NCI-H774 (cell line): ENCODE measurements at places on chromosomes 7 and 10.
A peak's percentile ranks its signal among the peaks of the same experiment; 100 is the strongest.

- no peak for DNase-seq
These were observed 67.0 kb downstream of the DNAJB6 start for GRCh38 chr7:157403646-157404401.

DNA sequence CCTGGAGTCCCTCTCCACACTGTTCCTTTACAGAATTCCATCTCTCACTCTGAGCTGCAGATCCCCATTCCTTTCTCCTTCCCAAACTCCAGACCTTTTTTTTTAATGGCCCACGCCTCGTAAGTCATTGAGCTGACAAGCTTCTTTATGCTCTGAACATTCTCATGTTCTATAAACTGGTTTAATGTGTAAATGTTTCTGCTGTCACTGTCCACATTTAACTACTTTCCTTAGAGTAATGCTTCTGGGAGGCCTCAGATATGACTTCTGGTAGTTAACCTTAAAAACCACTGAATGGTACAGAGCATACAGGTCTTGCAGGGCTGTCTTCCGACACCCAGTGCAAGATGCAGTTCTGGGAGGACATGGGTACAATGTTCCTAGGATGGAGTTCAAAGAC lies 71.1 kb upstream of the CAMK2B start:
- DNase-seq = no peak

DNA sequence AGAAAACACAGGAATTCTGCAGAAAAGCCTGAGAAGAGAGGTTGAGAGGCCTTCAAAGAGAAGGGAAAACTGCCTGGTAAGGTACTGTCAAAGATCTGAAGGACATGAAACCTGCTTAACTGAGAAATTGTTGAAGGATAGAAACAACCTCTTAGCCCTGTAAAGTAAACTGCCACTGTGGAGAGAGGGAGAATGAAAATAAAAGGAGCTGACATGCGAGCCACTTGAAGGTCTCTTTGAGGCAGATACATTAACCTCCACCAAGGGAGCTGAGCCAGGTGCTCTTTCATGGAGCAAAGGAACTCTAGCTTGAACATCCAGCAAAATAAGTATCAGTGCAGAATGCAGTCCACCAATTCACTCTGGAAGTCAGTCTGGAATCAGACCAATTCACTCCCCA lies 108.8 kb upstream of the FEZF1 start:
- DNase-seq = no peak

GRCh38 chr10:24950439-24950838 lies 2.0 kb downstream of the PRTFDC1 start:
- DNase-seq = no peak

DNA sequence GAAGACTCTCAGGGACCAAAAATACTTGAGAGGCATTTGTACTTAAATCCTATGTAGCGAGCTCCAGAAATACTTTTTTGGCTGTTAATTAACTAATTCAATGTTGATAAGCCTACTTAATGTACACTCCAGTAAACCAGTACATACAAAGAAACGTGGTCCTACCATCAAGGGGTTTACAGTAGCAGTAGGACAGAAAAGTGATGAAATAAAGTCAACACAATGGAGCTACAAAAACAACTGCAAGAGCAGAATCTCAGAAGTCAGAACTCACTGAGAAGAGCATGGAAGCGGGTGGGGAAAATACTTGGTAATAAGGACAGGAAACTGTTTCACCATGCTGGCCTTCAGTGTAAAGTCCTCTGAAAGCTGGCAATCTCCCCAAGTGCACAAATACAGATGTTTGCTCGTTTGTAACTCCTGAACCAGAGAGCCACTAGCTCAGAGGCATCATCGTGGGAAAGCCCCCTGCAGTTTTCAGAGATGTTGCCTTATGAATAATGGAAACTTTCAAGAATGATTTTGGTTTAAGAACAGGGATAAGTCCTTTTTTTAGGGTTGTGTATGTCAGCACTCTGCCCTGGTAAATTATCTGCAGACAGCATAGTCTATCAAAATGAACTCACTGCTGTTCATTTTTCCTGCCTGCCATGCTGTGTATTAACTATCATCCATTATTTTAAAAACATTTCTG lies 233.2 kb downstream of the SORCS1 start:
- no peak for DNase-seq

GRCh38 chr7:99625321-99625720 lies 8.6 kb downstream of the ZSCAN25 start:
- no peak for DNase-seq

DNA sequence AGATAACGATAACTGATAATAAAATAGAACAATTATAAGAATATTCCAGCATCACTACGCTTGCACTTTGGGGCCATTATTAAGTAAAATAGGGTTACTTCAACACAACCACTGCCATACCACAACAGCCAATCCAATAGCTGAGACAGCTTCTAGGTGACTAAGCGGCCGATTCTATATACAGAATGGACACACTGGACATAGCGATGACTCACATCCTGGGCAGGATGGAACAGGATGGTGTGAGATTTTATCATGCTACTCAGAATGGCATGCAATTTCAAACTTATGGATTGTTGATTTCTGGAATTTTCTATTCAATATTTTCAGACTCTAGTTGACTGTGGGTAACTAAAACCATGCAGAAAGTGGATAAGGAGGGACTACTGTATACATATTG lies 920.9 kb downstream of the LRMDA start:
- no peak for DNase-seq

DNA sequence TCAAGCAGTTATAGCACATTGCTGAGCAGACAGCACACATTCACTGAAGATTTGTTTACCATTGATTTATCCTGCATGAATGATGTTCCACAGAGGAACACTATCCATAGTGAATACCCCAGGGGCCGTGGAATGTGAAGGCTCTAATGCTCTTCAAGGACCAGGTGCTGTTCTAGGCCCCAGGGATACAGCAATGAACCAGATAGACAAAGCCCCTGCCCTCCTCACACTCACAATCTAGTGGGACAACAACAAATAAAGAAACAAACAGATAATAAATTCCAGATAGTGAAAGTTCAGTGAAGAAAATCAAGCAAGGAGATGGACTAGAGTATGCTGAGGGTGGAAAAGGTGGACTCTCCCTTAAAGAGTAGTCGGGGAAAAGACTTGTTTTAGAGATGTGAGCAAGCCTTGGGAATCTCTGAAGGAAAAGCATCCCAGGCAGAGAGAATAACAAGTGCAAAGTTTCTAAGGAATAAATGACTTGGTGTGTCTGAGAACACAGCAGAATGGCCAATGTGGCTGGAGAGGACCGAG lies 117.7 kb downstream of the CCDC71L start:
- DNase-seq = no peak

- DNase-seq = peak; percentile 21
These were observed 36.7 kb upstream of the BTBD16 start for GRCh38 chr10:122234416-122234815.

- DNase-seq = no peak
These were observed 477.7 kb downstream of the TNS3 start for GRCh38 chr7:47104206-47104549.

DNA sequence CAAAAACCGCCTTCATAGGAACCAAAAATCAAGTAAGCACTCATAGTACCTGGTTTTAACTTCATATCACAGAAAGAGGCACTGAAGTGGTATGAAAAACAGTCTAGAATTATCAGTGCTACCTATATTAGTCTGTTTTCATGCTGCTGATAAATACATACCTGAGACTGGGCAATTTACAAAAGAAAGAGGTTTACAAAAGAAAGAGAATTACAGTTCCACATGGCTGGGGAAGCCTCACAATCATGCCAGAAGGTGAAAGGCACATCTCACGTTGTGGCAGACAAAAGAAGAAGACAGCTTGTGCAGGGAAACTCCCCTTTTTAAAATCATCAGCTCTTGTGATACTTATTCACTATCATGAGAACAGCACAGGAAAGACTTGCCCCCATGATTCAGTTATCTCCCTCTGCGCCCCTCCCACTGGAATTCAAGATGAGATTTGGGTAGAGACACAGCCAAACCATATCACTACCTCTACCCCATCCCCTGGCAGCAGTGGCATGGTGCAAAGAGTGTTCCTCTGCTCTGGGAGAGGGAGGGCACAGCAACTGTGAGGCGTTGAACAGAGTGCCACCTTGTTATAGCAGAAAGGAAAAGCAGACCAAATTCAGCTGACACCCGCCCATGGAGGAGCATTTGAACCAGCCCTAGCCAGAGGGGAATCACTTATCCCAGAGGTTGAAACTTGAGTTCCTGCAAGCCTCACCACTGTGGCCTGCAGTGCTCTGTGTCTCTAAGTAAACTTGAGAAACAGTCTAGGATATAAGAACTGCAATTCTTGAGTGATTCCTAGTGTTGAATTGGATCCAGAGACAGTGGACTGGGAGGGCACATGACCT lies 61.9 kb upstream of the PTPRZ1 start:
- DNase-seq = no peak

- no peak for DNase-seq
These were observed 23.6 kb downstream of the PDIA4 start for GRCh38 chr7:149004405-149005370.

DNA sequence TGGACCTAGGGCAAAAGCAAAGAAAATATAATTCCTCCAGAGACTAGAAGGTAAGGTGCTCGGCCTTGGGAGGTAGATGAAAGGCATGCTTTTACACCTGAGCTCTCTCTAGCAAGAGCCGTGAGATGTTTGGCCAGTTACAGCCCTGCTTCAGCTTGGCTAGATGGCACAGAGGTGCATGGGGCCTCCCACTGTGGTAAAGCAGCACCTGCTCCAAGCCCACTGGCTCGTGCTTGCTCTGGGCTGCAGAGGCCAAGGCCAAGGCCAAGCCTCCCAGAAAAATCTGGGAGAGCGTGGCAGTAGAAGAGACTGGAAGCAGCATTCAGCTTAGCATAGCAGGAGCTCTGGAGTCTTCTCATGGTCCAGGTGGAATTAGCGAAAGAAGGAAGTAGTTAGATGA lies 31.0 kb upstream of the OPALIN start:
- DNase-seq = no peak

- DNase-seq = no peak
These were observed 168.4 kb upstream of the CELF2 start for GRCh38 chr10:10849306-10849705.
